ENCODE measurements at places on chromosomes 11 and 22.
A peak's percentile ranks its signal among the peaks of the same experiment; 100 is the strongest.

DNA sequence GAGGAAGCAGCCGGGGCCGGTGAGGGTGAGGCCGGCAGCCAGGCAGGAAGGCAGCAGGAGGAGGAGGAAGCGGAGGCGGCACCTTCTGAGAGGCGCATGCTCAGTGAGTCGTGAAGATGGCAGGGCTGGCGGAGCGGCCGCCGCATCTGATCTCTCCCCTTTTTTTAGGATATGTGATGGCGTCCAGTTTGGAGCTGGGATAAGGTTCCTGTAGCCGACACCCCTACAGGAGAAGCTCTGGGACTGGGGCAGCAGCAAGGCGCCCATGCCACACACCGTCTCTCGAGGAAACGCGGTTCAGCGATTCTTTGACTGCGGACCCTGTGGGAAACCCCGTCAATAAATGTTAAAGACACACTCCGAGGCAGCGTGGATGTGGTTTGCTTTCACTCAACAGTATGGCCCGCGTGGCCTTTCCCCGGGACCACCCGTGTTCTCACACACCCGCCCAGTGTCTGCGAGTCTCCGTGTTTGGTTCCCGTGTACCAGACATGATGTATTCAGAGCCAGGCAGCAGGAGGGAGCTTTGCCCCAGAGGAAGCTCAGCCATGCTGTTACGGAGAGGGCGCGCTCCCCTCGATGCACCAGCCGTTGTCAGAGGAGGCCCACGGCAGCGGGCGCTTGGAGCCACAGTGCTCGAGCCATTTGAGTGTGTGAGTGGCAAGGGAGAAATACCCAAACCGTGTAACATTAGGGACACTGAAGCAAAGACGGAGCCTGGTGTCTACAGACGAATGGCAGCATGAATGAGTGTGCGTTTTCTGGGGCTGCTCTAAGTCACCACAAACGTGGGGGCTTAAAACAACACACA is 27.7 kb upstream of the PARVB start:
- DNase-seq, result peak; percentile 76

DNA sequence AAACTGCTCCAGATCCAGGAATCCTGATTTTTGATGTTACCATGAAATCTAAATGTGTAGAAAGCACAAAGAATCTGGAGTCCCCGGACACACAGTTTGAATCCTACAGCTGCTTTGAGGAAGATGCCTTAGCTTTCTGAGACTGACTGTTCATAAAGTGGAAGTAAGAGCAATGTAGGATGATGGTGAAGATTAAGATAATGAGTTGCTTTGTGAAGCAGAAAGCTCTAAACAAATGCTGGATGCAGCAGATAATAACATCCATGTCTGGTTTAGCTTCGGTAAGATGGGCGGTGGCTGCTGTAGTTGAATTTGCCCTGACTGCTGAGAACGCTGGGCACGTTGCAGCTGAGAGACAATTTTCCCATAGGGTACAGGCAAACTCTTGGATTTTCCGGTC is 20.1 kb downstream of the OVOL1 start:
- no peak for DNase-seq

DNA sequence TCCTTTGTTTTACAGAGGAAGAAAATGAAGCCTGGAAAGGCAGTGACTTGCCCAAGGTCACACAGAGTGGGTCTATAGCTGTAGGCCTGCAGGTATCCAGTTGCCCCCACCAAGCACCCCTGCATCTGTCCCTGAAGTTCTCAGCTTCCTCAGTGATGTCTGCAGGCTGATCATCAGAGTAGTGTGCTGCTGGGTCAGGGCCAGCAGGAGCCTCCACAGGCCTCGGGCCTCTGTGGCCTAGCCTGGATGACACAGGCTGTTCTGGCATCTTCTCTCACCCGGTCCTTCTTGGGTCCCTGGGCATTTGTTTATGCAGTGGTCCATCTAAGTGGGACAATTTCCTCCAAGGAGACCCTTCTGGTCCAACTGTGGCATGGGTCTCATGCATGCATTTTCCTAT is 74.8 kb upstream of the E2F8 start:
- no peak for DNase-seq

DNA sequence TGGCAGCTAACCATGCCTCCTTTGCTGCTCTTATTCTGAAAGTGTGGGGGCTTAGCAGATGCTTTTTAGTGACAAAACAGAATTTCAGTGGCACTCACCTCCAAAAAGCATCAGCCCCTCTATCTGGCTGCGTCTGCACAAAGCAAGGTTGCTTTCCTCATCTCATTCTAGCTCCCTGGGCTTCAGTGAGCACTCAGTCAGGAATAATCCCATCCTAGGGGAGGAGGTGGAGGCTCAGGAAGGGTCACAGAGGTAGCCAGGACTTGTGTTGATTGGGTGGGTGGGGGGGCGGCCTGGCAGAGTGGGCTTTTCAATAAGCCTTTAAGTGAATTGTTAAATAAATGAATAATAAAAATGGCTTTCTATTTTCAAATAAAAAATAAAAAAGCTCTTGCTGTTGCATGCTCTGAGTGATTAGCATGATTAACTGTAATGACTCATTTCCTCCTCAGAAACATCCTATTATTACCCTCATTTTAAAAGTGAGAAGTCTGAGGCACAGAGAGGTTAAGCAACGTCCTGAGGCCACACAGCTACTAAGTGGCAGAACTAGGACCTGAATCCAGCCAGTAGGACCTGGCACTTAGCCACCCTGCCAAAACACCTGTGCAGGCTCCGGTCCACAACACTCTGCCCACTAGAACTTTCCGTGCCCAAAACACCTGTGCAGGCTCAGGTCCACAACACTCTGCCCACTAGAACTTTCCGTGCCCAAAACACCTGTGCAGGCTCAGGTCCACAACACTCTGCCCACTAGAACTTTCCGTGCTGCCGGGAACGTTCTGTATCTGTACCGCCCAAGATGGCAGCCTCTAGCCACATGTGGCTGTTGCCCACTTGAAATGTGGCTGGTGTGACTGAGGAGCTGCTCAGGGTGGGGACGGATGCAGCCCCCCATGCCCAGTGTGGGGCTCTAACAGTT is 5.5 kb downstream of the B3GAT1 start:
- no peak for DNase-seq

DNA sequence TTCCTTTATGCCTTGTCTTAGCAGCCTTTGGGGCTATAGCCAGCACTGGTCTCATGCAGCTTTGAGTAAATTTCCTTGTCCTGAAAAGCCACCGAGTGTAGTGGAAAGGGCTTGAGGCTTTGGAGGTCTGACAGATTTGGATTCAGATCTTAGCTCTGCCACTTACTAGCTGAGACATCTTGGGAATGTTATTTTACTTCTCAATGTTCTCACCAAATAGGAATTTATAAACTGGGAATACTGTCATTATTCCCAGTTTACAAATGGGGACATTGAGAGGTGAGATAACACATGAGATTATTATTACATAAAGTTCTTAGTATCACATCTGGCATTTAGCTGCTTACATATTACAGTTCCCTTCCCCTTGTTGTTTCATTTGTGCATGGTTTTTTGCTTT is 95.5 kb downstream of the COMMD9 start:
- DNase-seq, result no peak

GRCh38 chr22:27318516-27318915 is 483.0 kb downstream of the MN1 start:
- DNase-seq, result no peak

- DNase-seq, result no peak
Observed at GRCh38 chr11:96337541-96338431, 5.2 kb downstream of the MAML2 start.

- no peak for DNase-seq
Observed at GRCh38 chr22:22882033-22882717, 5.4 kb upstream of the IGLL5 start.

- no peak for DNase-seq
Observed at GRCh38 chr11:32280339-32280738, 155.0 kb downstream of the WT1 start.

DNA sequence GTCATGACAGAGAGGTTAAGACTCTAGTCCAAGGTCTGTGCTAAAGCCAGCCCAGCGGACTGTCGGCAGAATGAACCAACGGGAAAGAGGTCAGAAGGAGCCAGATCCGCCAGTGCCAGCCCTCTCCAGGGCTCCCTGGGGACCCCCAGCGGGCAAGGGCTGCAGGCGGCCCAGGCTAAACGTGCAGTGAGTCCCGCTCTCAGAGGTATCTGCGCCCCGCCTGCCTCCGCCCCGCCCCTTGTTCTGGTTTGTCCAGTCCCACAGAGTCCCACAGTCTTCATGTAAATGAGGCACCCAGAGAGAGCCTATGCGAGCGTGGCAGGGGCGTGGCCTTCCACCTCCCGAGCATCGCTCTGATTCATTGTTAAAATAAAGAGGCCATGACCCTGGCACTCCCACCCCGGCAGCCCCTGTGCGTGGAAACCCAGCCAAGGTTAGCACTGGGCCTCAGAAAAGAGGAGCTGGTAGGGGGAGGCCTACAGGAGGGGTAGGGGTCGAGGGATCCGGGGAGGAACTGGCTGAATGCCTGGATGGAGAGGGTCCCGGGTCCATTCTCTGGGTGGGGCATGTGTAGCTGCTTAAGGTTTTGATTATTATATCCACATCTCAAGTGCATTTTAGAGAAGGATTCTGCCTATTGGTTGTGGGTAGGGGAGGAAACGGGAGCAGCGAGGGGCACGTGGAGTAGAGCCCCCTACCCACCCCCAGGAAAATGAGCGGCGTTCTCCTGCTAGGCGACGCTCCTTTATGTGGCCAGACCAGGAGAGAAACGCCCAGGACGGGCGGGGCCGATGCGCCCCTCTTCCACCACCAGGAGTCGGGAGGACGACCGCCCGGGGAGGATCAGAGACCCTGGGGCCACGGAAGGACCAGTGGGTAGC is at the start of gene TRIOBP:
Gene TRIOBP, plus strand, starts transcription at position 392 of the 881 bp plus-strand sequence. CDS start 4,318 bp downstream, outside the sequence.
- DNase-seq, result peak; percentile 92

- DNase-seq, result no peak
Observed at GRCh38 chr22:16774911-16775500, 50.2 kb downstream of the XKR3 start.

DNA sequence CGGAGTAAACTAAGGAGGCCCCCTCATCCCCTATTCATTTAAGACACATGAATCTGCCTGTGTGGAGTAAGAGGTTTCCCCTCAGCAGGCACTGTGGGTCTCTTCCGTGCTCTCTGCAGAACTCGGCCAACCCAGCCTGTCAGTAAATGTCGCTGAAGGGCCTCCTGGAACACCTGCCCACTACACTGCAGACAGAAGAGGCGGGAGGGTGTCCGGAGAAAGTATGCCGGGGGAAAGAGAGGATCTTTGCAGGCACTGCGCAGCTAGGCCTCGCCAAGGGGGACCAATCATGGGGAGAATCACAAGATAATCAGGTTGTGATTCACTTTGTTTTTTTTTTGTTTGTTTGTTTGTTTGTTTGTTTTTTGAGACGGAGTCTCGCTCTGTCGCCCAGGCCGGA is 110.8 kb downstream of the MORC2 start:
- DNase-seq, result no peak

GRCh38 chr11:101046947-101047346 is 82.7 kb downstream of the PGR start:
- no peak for DNase-seq

DNA sequence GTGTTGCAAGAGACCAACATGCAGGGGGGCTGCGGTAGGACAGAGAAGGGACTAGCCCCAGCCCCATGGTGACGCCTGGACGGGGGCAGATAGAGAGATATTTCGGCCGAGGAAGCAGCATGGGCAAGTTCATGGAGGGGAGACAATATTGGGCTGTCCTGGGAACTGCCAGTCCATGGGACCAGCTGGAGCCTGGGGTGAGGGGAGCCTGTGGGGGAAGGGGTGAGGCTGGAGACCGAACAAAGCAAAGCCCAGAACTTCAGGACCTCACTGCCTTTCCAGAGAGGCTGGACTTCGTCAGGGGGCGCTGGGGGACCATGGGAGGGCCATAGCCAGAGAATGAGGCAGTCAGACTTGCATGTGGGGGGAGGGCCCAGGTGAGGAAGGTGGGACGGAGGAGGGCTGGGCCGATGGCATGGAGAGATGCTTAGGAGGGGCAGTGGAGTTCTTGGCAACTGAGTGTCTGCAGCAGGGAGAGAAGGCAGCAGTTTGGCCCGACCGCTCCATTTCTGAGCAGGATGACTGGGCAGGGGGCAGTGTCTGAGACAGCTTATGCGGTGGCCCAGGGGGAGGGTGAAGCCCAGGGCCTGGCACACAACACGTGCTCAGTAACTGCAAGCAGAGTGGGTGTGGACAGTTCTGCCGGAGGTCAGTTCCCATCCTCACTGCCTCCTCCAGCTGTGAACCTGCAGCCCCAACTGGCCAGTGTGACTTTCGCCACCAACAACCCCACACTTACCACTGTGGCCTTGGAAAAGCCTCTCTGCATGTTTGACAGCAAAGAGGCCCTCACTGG is 712 bp downstream of the UPK3A start:
- DNase-seq, result no peak

GRCh38 chr11:96155627-96156378 is 187.2 kb downstream of the MAML2 start:
- peak; percentile 71 for DNase-seq

DNA sequence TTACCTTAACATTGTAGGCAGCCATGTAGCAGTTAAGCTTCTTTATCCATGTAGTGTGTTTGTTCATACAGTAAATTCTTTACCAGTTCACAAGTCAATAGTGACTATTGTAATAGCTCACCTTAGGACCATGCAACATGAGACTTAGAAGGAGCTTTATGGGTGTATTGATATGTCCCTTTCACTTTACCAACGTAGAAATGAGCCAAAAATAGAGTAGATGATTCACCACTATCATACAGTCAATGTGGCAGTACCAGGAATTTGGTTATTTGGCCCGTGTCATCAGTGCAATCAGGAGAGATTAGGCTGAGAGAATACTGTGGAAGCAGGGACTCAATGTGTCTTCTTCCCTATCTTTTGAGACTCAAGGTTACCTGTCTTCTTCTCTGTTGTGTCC is 4.7 kb downstream of the ZDHHC13 start:
- no peak for DNase-seq

- no peak for DNase-seq
Observed at GRCh38 chr11:134231958-134232659, 7.6 kb downstream of the VPS26B start.

- no peak for DNase-seq
Observed at GRCh38 chr11:112288021-112288420, 27.4 kb upstream of the PLET1 start.

DNA sequence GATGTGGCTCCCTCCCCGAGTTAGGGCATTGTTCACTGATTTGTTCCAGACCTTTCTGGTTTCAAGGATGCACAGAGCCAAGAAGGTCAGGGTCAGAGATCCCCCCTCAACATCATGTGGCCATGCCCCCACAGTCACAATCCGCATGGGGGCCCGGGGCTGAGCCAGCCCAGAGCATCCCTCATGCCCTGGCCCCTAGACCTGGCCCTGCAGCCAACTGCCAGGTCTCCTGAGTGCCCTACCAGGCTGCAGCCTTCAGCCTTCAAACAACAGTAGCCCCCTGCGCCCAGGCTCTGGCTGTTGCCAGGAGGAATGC is 142.4 kb downstream of the CRYBB2 start:
- no peak for DNase-seq

- no peak for DNase-seq
Observed at GRCh38 chr11:62559204-62559603, 12.6 kb upstream of the AHNAK start.

DNA sequence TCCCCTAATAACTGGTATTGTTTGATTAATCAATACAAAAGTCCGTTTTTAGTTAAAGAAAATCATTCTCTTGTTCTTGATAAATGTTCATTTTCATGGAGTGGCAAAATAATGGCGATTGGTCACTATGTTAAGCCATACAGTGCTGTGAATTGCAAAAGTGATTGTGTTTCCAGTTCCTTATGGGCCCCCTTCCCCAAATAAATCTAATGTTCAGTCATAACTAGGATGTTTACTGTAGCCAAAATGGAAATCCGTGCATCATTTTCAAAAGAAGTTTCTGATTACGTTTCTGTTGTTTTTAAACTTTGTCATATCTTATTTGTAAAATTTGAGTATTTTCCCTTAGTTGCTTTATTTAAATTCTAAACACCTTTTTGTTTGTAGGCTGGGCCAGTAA is 845 bp downstream of the RBM7 start:
- no peak for DNase-seq
